Chondrocyte (in vitro differentiated cells): ENCODE measurements at places on chromosomes 12 and 14.

- no peak overlapping the region for H3K4me3 ChIP-seq
- H3K36me3 ChIP-seq: peaks cover 3% of the 10 kb centered on the region
- no peak for DNase-seq
- H3K27ac ChIP-seq: no peak overlapping the region
- no peaks in the 10 kb centered on the region for H3K27me3 ChIP-seq
- no peaks in the 10 kb centered on the region for H3K4me1 ChIP-seq
Observed at GRCh38 chr14:74048281-74048680, 29.1 kb downstream of the BBOF1 start.

DNA sequence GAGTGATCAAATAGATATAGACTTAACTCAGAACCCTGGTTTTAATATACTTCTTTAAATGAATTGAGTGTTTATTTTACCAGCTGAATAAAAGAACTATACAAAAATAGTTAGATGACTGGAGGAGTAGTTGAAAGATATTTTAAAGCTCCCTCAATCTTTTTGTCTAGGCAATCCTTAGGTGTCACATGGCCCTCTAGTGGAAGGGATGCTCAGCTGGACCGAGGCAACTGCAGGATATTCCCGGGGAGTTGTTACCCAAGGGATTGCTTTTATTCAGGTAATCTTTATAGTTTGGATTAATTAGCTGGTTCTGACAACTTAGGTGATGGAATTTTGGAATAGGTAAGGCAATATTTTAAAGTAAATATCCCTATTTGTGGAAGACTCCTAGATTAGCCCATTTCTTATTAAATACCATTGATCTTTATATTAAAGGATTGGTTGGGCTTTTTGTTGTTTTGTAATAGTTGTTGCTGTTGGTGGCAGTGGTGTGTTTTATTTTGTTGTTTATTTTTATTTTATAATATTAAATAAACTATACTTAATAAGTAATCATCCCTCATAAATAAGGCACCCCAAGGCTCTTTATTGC lies 57.1 kb downstream of the ZDHHC17 start:
- DNase-seq: no peak
- peak overlapping the region; percentile 24 for H3K27ac ChIP-seq
- H3K4me3 ChIP-seq: no peak overlapping the region

DNA sequence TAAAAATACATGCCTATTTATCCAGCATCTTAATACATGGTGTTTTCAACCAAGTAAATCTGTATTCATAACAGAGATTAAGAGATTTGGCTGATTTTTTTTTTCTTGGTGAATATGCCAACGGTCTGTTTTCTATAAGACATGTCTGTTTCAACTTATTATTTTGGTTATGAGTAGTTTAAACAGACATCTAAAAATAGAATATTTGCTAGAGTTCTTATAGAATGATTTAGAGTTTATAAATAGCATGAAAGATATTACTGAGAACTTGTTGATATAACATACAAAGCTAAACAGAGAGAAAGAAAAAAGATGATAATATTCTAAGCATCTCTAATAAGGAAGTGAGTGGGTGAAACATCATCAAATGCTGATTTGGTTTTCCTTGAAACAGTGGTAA lies 199.9 kb downstream of the CCDC91 start:
- no peak for DNase-seq
- no peak overlapping the region for H3K4me3 ChIP-seq
- H3K4me1 ChIP-seq: peaks cover 35% of the 10 kb centered on the region
- H3K27ac ChIP-seq: peak overlapping the region; percentile 93

DNA sequence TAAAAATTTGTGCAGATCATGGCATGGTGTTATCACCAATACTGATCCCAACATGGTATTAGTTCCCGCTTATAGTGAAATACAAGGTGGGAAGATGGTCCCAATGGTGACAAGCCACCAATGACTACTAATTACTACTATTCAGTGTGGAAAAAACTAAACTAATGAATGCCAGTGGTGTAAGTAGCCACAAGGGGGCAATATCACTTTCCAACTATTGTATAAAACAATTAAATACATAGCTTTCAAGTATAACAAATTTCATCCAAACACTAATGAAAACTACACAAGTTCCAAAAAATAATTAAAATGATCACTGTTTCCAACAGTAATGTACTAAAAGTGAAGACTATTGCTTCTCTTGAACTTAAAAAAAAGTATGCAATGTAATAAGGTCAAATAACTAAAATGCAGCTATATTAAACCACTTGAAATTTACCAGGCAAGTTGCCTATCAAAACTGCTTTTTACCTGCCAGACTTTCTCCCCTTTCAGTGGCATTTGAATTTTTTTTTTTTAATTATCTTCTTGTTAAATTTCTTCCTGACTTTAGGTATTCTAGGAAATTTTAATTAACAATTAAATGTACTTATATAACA lies 58.0 kb downstream of the PAPLN start:
- no peak for DNase-seq
- no peak overlapping the region for H3K4me3 ChIP-seq
- H3K4me1 ChIP-seq: peaks cover 9% of the 10 kb centered on the region
- no peak overlapping the region for H3K27ac ChIP-seq
- H3K27me3 ChIP-seq: no peaks in the 10 kb centered on the region

GRCh38 chr12:124694250-124694649 lies 126.8 kb upstream of the NCOR2 start:
- no peaks in the 10 kb centered on the region for H3K27me3 ChIP-seq
- H3K27ac ChIP-seq: no peak overlapping the region
- DNase-seq: no peak
